Prostate gland (tissue), 2 donors: ENCODE measurements at places on chromosomes 3 and 15.
A peak's percentile ranks its signal among the peaks of the same experiment; 100 is the strongest.

DNA sequence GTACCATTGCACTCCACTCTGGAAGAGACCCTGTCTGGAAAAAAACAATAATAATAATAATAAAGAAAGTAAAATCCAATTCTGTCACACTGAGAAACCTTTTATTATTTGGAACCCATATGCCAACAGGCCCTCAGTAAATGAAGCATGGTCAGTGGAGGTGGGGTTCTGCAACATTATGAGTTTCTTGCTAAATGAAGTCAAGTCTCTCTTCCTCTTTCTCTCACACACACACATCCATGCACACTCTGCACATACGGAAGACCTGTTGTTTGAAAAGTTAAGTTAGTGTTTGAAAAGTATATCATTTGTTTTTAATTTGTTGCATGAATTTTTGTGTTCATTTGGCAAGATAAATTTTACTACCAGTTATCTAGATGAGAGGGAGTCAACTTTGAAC lies 27.8 kb downstream of the GAP43 start:
- DNase-seq, result no peak

DNA sequence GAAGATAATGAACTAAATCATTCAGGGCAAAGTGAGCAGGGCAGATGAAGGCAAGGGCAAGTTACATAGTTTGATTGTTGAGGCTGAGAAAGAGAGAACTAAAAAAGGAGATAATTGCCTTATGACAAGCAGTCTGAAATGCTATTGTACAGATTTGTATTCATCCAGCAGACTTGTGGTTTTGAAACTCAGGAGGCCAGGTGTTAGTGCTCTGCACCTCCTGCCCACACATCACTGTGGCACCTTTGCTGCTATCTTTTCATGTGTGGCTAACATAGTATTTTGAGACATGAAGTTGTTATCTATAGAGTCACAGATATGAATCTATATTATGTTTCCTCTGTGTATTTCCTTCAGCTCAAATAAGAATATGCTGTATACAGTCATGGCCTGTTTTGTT lies 24.3 kb upstream of the SUCLG2 start:
- no peak for DNase-seq

DNA sequence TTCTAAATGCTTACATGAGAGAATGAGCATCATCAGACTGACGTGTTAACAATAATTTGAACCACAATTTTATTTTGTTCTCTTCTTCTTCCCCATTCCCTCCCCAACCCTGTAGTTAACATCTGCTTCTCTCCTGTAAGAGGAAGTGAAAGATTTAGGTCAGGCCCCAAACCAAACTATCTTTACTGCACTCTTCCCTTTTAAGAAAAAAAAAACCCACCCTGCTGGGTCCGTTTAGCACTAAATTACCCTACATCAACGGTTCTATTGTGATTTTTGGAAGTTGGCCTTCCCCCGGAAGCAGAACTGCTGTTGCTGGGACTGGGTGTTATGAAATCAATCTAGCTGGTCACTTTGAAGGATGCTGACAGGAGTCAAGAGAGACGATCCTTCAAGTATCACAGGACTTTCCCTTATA lies 49.4 kb downstream of the NFKBIZ start:
- no peak for DNase-seq

DNA sequence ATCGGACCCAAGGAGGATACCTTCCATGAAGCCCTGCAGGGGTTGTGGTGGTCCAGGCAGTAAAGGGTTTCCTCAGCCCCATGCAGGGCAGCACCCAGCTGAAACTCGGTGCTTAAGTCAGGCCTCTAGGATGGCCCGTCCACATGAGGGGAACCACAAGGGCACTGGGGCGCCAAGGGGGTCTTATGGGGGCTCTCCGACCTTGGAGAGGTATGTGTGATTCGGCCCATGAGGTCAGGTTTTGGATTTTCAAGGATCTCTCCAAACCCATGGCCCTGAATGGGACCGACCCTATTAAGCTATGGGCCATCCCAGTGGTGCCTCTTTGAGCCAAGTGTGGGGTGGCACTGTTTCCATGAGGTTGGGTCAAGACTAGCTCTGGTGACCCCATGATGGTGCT lies 233.3 kb downstream of the SNRPN start:
- no peak for DNase-seq

GRCh38 chr3:158249183-158249582 lies 139.3 kb downstream of the RSRC1 start:
- DNase-seq, result no peak

GRCh38 chr15:91611561-91612323 lies 241.8 kb upstream of the SLCO3A1 start:
- DNase-seq, result no peak

GRCh38 chr3:23856286-23856685 lies 50.5 kb downstream of the UBE2E1 start:
- DNase-seq, result no peak

- DNase-seq, result no peak
Observed at GRCh38 chr15:81253846-81254245, 57.2 kb downstream of the IL16 start.

DNA sequence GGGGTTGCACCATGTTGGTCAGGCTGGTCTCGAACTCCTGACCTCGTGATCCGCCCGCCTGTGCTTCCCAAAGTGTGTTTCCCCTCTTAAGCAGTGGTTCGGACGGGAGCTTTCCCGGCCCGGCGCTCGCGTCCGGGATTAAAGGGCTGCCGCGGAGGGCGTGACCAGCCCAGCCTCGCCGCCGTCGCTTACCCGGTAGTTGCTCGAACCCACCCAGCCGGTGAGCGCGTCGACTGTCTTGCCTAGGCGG lies 513 bp downstream of the CLASP2 start:
- peak; percentile 59 for DNase-seq

- DNase-seq, result no peak
Observed at GRCh38 chr15:32942401-32942841, 224.6 kb downstream of the GREM1 start.

DNA sequence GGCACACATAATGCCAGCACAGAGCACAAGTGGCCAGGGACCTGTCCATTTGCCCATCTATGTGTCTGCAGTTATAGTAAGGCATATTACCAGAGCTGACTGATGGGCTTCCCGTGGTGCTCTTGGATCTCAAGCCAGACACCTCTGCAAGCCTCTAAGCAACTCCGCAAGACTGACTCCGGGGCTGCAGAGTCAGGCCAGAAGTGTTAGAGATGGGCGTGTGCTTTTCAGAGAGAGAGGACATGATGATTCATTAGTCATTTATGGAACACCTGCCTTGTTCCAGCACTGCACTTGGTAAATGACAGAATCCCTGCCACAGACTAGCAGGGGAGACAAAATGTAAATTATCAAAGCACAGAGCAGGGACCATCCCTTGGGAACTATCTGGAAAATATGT lies 559.0 kb downstream of the PDCD6IP start:
- DNase-seq, result no peak

DNA sequence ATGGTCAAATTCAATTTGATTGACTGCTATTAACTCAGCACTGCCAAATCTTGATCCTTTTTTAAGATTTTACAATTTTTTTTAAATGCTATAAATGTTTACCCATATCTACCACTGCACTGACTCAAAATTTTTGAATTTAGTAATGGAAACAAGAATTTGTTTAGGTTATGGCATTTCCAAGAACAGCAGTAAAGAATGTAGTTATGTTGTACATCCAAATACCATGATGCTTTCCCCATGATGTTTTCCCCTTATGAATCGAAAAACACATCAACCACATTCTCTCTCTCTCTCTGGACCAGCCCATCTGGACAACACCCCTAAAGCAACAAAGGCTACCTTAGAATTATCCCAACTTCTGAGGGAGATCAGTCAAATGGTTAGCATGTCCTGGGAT lies 14.2 kb downstream of the CHRM5 start:
- DNase-seq, result no peak

- DNase-seq, result no peak
Observed at GRCh38 chr3:133568294-133569014, 5.0 kb upstream of the CDV3 start.

GRCh38 chr15:39181940-39182339 lies 398.9 kb upstream of the THBS1 start:
- no peak for DNase-seq

DNA sequence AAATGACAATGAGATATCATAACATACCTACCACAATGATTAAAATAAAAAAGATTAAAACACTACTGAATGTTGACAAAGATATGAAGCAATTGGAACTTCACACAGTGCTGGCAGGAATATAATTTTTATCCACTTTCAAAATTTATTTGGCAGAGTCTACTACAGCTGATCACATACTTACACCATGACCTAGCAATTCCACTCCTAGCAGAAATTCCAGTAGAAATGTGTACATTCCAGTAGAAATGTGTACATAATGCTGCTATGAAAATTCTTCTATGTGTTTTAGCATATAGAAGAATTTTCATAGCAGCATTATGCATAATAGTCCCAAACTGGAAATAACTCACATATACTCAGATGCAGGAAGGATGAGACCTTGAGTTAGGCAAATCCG lies 43.5 kb downstream of the IFT57 start:
- DNase-seq, result no peak

- DNase-seq, result no peak
Observed at GRCh38 chr3:192340031-192340430, 387.3 kb downstream of the FGF12 start.

DNA sequence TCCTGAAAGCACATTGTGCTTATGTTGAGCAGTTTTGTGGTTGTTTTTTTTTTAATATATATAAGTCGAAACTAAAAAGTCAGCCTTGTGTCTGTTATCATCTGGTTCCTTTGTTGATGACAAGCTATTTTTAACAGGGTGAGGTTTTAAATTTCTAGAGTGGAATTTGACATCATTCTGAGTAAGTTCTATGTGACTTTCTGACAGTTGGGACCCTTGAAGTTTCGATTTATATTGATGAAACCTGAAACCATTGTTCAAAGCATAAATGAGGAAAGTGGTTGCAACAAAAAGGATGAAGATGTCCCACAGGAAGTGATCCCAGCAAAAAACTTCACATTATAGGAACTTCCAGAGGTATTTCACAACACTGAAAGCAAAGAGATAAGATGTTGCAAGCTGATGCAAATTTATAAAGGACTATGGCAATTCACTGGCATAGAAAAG lies 94.0 kb downstream of the CYP19A1 start:
- no peak for DNase-seq

- DNase-seq, result no peak
Observed at GRCh38 chr3:32495085-32495484, 7.6 kb downstream of the CMTM6 start.

GRCh38 chr3:58434990-58435389 lies 1.4 kb upstream of the PDHB start:
- no peak for DNase-seq

- DNase-seq, result peak; percentile 86
Observed at GRCh38 chr15:63487076-63487757, 17.2 kb upstream of the USP3 start.

- no peak for DNase-seq
Observed at GRCh38 chr3:15800780-15801179, 3.0 kb upstream of the ANKRD28 start.

DNA sequence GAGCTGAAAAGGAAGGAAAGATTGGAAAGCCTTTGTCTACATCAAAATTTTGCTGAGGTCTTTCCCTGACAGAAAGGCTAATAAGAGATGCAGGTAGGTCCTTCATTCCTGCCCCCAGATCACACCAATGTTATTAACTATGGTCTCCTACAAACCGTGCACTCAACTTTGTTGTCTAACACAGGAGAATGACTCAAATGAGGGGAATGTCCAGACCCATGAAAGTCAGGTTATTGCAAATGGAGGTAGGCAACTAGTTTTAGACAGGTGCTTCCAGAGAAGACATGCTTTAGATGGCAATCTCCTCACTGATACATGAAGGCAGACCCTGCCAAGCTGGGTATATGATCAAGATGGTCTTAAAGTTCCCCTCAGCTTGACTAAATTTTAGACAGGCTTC lies 51.0 kb downstream of the NFKBIZ start:
- no peak for DNase-seq

DNA sequence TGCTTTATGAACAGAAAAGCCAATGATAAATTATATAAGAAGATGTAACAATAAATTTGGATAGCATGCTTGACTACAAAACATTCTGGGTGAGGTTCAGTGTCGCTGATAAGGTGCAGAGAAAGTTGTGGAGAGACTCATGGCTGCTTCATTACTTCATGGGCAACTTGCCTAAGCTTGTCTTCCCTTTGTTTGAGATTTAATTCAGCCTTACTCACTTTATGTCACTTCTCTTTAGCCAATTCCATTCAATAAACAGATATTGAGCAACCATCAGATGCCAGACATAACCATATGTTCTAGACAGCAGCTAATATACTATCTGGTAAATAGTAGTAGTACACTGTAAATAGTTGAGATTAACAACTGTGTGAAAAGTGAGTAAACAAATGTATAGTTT lies 401.5 kb upstream of the FRG2C start:
- no peak for DNase-seq

GRCh38 chr3:134643150-134643675 lies 7.6 kb downstream of the KY start:
- no peak for DNase-seq

- no peak for DNase-seq
Observed at GRCh38 chr3:158111861-158112260, 2.0 kb downstream of the RSRC1 start.

DNA sequence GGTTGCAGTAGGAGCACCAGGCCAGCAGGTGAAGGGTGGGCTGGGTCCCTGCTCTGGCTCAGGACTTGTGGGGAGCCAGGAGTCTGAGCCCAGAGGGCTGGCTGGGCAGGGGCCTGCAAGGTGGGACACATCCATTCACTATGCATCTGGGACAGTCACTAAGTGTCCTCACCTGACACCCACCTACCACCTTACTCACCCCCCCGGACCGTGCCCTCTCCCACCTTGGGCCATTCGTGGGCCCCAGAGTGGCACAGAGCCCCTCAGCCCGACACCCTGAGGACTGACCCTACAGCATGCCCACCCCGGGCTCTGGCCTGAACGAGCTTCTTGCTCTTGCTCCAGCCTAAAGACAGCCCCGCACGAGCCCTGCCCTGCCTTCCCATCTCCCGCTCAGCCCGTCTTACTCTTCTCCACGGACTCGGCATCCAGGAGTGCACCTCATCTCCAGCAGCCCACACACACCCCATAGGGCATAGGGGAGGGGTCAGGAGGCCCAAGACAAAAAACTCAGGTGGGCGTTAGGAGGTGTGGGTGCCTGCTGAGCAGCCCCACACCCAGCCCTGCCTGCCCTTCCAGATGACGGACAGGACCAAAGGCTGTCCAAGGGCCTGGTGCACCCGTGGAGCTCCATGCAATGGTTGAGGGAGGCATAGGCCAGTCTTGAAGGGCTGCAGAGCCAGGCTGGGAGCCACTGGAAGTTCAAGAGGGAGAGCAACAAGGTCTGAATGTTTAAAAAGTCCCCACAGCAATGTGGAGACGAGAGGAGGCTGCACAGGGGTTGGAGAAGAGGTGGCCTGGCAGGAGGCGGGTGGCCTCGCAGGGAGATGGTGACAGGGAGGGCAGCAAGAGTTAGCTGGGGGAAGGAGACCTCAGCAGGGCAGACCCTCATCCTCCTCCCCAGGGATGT lies 27.0 kb downstream of the PTH1R start:
- DNase-seq, result no peak

DNA sequence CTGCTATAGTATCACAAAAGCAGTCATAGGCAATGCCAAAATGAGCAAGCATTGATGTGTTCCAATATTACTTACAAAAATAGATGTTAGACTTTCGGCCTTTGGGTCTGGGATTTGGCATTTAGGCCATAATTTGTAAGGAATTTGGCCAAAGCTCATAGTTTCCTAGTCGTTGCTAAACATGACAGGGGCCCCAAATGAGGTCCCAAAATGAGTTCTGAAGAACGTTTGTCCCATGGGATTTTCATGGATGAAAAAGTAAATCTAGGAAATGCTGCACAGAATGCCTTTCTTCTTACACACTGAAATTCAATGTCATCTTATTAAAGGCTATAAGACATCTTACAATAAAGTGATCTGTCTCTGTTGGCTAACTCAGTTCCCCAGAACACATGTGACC lies 456.0 kb downstream of the CNTN4 start:
- no peak for DNase-seq

GRCh38 chr15:99895956-99896311 lies 162.7 kb upstream of the LYSMD4 start:
- DNase-seq, result no peak
